ENCODE measurements at places on chromosomes 13 and 19.

GRCh38 chr13:113734826-113735125 lies 24.2 kb upstream of the TMEM255B start:
- DNase-seq, result no peak

GRCh38 chr13:52127378-52127777 lies 1.5 kb downstream of the NEK5 start:
- no peak for DNase-seq

DNA sequence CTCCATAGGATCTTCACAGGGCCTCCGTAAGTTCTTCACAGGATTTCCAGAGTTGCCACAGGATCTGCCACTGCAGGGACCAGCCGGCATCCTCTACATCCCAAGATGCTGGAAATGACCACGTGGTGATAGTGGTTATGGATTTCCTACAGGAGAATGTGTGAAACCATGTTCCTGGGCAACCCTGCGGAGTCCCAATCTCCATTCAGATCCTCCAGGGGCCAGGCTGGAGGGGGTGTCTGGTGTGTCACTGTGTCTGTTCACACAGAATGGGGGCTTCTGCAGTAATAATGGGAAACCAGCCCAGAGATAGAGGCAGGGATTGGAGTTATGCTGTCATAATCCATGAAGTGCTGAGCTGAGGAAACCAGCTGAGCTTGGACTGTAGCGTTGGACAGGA lies 8.6 kb downstream of the LILRA6 start:
- DNase-seq, result no peak

DNA sequence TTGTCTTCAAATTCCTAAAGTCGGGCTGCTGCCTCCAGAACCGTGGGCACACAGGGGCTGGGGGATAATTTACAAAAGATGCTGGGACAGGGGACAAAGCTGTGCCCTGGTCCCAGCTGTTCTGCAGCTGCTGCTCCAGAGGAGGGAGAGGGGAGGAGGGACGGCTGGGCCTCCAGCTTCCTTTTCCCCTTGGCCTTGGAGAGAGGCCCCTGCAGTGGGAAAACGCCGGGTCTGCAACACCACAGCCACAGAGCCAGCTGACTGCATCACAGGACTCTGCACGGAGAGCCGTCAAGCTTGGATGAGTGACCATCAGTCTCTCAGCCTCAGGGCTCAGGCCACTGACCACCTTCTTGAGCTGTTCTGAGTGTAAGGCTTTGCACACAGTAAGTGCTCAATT lies 6.1 kb downstream of the DOCK6 start:
- DNase-seq, result no peak

DNA sequence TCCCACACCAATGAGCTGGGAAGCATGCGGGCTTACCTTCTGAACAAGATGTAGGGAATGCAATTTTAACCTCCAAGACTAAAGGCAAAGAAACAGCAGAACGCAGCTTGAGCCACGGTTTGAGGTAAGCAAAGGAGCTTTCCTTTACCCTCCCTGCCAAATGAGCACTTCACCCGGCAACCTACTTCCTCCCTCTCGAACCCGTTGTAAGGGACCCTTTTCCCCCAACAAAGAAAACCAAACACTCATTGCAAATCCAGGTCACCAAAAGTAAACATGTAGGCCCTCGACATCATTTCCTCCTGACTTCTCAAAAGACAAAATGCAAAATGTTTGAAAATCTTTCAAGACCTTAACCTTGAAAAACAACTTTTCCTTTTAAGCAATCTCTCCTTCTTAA lies 65.3 kb downstream of the ABCC4 start:
- DNase-seq, result no peak

GRCh38 chr13:97091196-97091595 lies 96.9 kb upstream of the OXGR1 start:
- DNase-seq, result no peak
